ENCODE measurements at places on chromosomes 6 and 20. TPM values are rescaled to one million over a fixed set of nuclear protein-coding genes. Genes with fewer than 3 reads are reported as not detected.

GRCh38 chr20:55135923-55136322 is 660.5 kb downstream of the DOK5 start:
- peak; percentile 31 for DNase-seq

GRCh38 chr20:49507741-49508434 is 25.4 kb upstream of the KCNB1 start:
- peak; percentile 42 for DNase-seq

PPIL6 gene
- 0.71 TPM for total RNA-seq

- peak; percentile 96 for DNase-seq
Measured at GRCh38 chr6:87944541-87944954, 103.1 kb upstream of the SPACA1 start.

FAM83C gene
- total RNA-seq: 2.6 TPM

- DNase-seq: peak; percentile 3
Measured at GRCh38 chr6:83815631-83816272, 37.4 kb upstream of the RIPPLY2 start.

- no peak for DNase-seq
Measured at GRCh38 chr6:167442245-167442644, 117.4 kb downstream of the TTLL2 start.

DNA sequence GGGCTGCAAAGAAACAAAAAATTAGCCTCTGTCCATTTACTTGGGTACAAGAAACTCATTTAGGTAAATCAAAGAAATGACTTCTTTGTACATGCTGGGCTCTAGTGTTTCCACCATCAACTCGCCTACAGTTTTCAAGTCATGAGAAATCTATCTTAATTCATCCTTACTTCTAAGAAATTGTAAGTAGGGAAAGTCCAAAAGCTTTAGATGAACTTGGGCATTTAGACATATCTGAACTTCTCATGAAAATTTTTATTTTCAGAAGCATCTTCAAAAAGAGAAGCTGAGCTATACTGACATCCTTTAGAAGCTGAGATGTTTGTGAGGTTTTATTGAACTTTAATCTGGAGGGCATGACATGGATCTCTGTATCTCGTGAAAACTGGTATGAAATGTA is 117.3 kb downstream of the MYB start:
- no peak for DNase-seq

GRCh38 chr20:17854307-17854903 is 114.2 kb downstream of the SNX5 start:
- peak; percentile 18 for DNase-seq

DNA sequence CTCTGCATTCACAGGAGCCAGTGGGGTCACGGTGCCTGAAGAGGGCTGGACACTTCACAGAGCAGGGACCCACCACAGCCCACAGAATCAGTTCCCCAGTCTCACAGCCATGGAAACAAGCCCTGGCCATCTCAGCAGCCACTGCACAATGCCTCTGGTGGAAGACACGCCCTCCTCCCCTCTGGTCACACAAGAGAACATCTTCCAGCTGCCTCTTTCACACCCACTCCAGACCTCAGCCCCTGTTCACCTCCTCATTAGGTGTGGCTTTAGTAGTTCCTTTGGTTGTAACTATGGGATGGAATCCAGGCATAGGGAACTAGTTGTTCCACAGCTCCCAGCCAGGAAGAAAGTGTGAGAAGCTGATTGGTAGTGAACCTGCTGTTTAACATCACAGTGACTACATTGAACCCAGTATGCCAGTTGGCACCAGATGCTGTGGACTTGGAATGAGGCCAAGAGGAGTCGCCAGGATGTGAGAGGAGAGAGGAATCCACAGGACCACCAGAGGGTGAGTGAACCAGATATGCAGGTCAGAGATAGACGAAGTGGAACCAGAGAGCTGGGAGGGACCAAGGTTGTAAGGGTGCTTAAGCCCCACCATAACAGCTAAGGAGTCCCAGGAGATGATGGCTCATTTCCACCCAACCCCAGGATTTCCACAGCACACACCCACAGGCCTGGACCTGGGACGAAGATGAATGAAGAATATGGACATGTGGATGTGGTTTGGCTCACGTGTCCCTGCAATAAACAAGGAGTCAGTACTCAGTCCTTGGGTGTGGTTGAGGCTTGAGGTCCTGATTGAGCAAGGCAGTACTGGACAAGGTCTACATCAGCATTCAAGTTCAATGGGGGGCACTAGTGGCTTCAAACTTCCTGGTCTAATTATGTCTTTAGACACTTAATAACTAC is 8.8 kb upstream of the BTN3A3 start:
- no peak for DNase-seq

All from foreskin keratinocyte (primary cell).